ENCODE measurements at places on chromosomes 13 and 19. TPM values are rescaled to one million over a fixed set of nuclear protein-coding genes. Genes with fewer than 3 reads are reported as not detected.

Gene PABPC3
- 1.4 TPM for polyA plus RNA-seq

- DNase-seq, result no peak
These were observed 43.5 kb downstream of the GGACT start for GRCh38 chr13:100544866-100545683.

GRCh38 chr19:4352701-4353121 lies 9.3 kb downstream of the MPND start:
- DNase-seq, result no peak

DNA sequence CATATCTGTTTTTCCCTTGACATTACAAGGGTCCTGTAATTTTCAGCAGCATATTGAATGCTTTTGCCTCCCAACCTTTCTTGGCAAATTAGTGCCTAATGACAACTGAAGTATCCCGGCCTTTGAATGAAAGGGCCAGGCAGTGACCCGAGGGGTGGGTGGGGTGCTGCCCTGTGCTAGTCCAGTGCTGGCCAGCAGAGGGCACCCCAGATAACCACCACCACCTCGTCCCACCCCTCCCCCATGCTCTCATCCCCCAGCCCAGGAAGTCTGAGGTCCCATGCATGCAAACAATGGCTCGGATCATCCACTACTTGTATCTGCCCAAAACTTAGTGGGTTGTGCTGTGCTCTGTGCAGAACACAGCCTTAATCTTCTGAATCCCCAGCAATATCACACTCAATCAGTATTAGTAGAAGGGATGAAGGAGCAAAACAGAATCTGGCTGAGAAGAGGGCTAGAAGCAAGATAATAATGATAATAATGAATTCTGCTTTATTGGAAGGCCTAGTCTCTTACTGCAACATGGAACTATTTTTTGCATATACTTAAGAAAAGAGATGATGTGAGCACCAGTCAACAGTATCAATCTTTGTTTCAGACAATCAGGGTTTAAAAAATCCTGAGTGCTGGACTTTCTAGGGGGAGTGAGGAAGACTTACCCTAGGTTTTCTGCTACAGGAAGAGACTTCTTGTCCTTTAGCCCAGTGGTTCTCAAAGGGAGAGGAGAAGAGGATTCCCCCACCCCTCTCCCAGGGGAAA lies 3.8 kb downstream of the ATP12A start:
- no peak for DNase-seq

DNA sequence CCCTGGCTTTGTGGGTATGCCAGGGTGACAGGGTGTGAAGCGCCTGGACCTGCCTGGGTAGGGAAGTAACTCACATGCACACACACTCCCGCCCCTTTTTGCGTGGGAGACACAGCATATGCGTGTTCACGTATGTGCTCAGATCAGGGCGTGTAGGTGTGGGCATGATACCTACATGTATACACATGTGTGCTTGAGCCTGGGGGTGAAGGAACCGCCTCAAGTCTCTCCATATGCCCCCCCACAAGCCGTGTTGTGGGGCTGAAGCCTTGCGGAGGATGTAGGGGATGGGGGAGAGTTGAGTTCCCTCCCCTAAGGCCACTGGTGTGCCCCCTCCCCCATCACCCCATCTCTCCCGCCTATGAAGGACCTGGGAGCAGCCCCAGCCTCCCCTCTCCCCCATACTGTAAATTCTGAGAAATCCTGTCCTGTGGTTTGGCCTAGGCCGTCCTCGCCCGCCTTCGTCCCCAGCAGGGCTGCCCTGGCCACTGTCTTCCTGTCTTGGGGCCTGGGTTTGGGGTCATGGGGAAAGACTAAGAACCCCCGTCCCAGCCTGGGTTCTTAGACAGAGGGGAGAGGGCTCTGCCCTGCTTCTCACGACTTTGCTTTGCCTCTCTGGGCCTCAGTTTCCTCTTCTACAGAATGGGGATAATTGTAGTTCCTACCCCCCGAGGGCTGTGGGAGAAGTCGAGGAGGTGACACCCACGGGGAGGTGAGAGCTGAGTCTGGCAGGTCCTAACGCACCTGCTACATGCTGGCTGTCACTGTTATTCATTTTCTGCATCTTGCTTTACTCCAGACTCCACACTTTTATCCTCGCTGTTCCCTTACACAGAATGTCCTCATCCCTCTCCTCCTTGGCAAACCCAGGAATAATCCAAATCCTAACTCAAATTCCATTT lies 14.3 kb downstream of the ACTL9 start:
- no peak for DNase-seq
